Stimulated activated naive CD4-positive, alpha-beta T cell (primary cell): ENCODE measurements at places on chromosomes 13 and 19.

DNA sequence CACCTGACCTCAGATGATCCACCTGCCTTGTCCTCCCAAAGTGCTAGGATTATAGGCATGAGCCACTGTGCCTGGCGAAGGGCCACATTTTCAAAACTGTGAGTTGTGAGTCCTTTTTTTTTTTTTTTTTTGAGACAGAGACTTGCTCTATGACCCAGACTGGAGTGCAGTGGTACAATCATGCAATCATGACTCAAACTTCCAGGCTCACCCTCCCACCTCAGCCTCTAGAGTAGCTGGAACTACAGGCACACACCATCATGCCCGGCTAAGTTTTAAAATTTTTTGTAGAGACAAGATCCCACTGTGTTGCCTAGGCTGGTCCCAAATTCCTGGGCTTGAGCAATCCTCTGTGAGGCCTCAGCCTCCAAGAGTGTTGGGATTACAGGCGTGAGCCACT, 3.8 kb upstream of the MYPOP start:
- DNase-seq, result no peak

DNA sequence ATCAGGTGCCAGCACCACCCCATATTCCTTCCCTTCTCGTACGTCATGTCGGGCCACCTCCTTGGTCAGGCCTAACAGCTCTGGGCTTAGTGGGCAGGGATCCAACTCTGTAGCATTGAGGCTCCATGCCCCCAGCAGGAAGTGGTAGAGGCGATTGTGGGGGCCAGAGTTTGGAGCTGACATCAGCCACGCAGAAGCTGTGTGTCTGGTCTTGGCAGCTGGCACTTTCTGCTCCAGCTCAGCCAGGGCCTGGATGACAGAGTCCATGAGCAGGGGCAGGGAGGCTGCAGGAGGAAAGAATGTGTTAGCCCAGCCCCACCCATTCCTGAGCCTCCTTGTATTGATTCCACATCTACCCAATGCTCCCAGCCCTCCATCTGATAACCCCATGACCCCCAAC, 3.0 kb downstream of the PGLYRP2 start:
- DNase-seq, result no peak

- no peak for DNase-seq
Observed at GRCh38 chr13:54402495-54402894, 1373.9 kb downstream of the OLFM4 start.

GRCh38 chr19:4390567-4391305, 9.6 kb downstream of the SH3GL1 start:
- DNase-seq, result no peak

DNA sequence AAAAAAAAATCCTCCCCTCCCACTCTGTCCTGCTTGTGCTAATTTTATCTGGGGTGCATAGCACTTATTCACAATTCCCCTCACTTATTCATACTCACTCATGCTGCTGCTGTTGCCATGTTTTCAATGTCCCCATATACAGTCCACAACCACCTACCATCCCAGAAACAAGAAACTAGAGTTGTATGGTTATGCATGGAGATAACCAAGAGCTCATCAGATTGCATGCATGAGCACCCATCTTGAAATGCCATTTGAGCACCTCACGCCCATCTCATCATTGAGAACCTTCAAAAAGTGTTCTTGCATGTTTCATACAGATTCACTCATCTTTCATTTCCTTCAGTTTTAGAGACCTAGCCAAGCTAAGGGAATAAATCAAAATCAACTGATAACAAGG, 15.1 kb upstream of the N4BP2L2 start:
- no peak for DNase-seq

DNA sequence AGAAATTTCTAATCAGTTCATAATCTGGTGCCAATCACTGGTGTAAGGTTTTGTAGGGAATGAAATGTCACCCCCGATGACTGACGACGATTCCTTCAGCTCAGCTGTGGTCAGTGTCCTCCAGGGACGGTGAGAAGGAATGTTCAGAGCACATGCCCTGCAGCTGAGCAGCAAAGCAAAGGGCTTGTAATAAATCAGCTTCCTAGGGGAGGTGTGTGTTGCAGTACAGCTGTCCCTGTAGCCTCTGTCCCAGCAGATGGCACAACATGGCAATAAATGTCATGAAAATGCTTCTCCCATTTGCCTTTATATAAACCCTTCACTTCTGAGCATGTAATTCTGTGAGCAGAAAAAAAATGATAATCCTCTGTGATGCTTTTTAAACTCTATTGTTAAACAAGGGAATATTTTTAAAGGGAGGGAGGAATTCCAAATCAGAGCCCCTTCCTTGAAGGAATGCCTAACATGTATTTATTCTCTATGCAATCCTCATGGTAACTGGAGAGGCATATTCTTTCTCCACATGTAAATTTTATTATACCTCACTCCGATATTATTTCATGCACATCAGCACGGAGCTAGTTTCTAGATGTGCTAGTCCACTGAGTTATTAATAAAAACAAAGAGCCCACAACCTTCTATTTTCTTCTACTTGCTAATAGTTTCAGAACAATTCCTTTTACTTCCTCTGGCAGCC, 102.5 kb downstream of the FAM216B start:
- no peak for DNase-seq

DNA sequence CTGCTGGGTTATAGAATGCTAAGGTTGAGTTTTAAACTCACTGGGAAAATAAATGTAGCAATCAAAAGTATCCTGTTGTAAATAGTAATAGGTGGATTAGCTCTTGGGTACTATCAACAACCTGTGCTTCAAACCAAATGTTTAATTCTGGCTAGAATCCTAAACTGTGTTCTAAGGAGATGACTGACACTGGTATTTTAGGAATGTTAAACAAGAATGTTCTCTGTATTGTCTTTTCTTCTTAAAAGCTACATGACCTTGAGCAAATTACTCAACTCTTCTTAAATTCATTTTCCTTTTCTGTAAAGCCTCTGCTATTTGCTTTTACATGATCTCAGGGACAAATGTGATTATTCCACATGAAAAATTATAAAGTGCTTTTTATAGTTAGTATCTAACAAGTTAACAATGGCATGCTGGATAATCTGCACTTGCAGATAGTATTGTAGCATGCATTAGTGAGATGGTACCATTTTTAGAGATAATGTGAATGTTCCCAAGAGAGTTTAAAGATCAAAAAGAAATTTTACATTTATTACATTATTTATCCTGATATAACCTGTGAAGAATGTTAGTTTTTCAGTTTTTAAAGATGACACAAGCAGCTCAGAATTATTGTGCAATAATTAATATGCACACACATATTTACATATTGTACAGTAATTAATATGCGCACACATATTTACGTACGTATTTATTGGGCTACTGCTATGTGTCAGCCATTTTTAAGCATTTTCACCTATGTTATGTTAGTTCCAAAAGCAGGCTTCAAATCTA, 13.6 kb upstream of the EPSTI1 start:
- DNase-seq, result no peak

- no peak for DNase-seq
Observed at GRCh38 chr19:1863328-1863637, at the start of gene KLF16. TSS of gene KLF16 (minus strand) at chr19:1863579. CDS start at chr19:1863497, 82 bp downstream.
